ENCODE measurements at places on chromosomes 12 and 14. TPM values are rescaled to one million over a fixed set of nuclear protein-coding genes. Genes with fewer than 3 reads are reported as not detected.

TCTN1 gene
- total RNA-seq = 8.2 TPM

FAM90A1 gene
- 0.36 TPM for total RNA-seq

SNX6 gene
- total RNA-seq = 79.9 TPM

PDE3A gene
- total RNA-seq = 83.9 TPM

RD3L gene
- total RNA-seq = not detected

FAM181A gene
- total RNA-seq = not detected

FAM186B gene
- 0.39 TPM for total RNA-seq

TIMM9 gene
- total RNA-seq = 18.5 TPM

FKBP3 gene
- total RNA-seq = 46.2 TPM

CDK17 gene
- total RNA-seq = 19.5 TPM

TAPBPL gene
- 40.9 TPM for total RNA-seq

SIRT4 gene
- 3.9 TPM for total RNA-seq

DPF3 gene
- 9.3 TPM for total RNA-seq

PARPBP gene
- total RNA-seq = 2.7 TPM

SERPINA9 gene
- not detected for total RNA-seq

LRRC10 gene
- total RNA-seq = not detected

BICDL1 gene
- 10.6 TPM for total RNA-seq

PRH2 gene
- total RNA-seq = not detected

XRCC3 gene
- total RNA-seq = 17.8 TPM

OSGEP gene
- 32.7 TPM for total RNA-seq

FOXG1 gene
- not detected for total RNA-seq

SLC35E3 gene
- total RNA-seq = 6.5 TPM
